ENCODE measurements at places on chromosomes 13 and 19. TPM values are rescaled to one million over a fixed set of nuclear protein-coding genes. Genes with fewer than 3 reads are reported as not detected.

ZNF177 gene
- total RNA-seq: 0.42 TPM

TEX101 gene
- total RNA-seq: not detected

C2CD4C gene
- total RNA-seq: 0.38 TPM

CYP2A7 gene
- total RNA-seq: not detected

RFPL4A gene
- not detected for total RNA-seq

NLRP9 gene
- not detected for total RNA-seq

CYP4F22 gene
- not detected for total RNA-seq

ZSCAN1 gene
- total RNA-seq: not detected

GSX1 gene
- not detected for total RNA-seq

ZNF44 gene
- total RNA-seq: 5.2 TPM

TNNI3 gene
- not detected for total RNA-seq

NANOS3 gene
- total RNA-seq: 4.4 TPM

FBXO17 gene
- total RNA-seq: 23.8 TPM

CD79A gene
- not detected for total RNA-seq

ERICH4 gene
- total RNA-seq: not detected

CYP4F2 gene
- total RNA-seq: not detected

OR7A17 gene
- not detected for total RNA-seq

CGB3 gene
- not detected for total RNA-seq
